ENCODE measurements at places on chromosomes 6 and 20.

DNA sequence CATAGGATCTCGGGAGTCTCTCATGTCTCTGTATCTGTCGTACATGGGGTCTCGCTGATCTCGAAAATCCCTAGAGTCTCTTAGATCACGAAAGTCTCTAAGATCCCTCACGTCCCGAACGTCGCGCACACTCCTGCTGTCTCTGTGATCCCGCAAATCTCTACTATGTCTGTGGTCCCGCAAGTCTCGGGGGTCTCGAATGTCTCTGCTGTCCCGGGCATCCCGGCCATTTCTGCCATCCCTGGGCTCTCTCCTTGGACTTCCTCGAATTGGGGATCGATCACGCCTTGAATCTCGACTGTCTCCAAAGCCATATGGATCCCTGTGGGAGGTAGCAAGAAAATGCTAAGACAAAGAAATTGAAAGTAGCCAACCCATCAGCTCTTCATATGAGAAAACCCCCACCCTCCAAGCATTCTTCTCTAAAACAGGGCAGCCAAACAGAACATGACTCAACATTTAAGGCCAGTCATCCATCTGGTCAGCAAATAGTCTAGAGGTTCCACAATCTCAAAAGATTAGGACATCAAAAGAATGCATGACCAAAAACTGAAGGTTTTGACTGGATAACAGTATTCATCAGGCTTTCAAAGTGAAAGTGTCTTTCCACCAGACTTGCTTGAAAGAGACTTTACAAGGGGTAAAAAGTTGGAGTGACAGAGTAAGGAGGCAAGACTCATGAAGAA, 19.4 kb downstream of the NCOA5 start:
- no peak for DNase-seq
- no peak overlapping the region for H3K4me3 ChIP-seq
- no peak overlapping the region for H3K27ac ChIP-seq
- H3K27me3 ChIP-seq: no peaks in the 10 kb centered on the region
- peaks cover 14% of the 10 kb centered on the region for H3K36me3 ChIP-seq
- H3K4me1 ChIP-seq: no peaks in the 10 kb centered on the region

DNA sequence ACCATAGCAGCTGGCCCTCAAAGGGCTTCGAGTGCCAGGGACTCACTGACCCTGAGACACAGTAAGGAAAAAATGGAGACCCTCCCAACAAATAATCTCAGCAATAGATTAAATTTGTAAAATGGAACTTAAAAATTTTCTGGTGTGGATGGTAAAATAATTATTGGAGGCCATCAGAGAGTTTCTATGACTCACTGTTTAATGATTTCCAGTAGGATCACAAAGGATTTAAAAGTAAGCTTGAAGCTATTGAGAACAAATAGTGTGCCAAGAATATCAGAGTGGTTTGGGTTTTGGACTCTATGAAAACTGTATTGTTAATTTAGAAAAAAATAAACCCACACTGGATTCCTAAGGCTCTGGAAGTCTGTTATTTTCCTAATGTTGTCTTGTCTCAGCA, 115.2 kb upstream of the AKIRIN2 start:
- H3K36me3 ChIP-seq: no peaks in the 10 kb centered on the region
- no peak overlapping the region for H3K27ac ChIP-seq
- no peak overlapping the region for H3K4me3 ChIP-seq
- peaks cover 3% of the 10 kb centered on the region for H3K27me3 ChIP-seq
- DNase-seq: no peak

- H3K36me3 ChIP-seq: no peaks in the 10 kb centered on the region
- peak overlapping the region; percentile 98 for H3K27ac ChIP-seq
- H3K27me3 ChIP-seq: no peaks in the 10 kb centered on the region
- no peak for DNase-seq
- peaks cover 36% of the 10 kb centered on the region for H3K4me1 ChIP-seq
- no peak overlapping the region for H3K4me3 ChIP-seq
Observed at GRCh38 chr6:12336121-12336971, 46.2 kb downstream of the EDN1 start.

- H3K27me3 ChIP-seq: no peaks in the 10 kb centered on the region
- H3K27ac ChIP-seq: no peak overlapping the region
- H3K4me1 ChIP-seq: no peaks in the 10 kb centered on the region
- no peak overlapping the region for H3K4me3 ChIP-seq
- no peak for DNase-seq
- H3K36me3 ChIP-seq: no peaks in the 10 kb centered on the region
Observed at GRCh38 chr6:34920097-34920496, 31.0 kb downstream of the ANKS1A start.

DNA sequence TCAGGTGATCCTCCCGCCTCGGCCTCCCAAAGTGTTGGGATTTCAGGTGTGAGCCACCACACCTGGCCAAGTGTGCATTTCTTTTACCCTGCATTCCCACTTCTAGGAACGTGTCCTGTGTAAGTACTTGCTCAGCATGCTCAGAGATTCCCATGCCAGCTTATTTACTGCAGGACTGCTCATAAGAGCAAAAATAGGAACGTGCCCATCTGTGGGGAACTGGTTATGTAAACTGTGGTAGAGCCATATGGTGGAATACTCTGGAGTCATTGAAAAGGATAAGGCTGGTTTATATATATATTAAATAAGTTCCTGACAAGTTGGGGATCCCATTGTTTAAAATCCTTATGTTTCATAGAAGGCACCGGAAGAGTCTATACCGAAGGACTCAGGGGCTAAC, 38.2 kb upstream of the FANCE start:
- H3K27ac ChIP-seq: no peak overlapping the region
- no peak for DNase-seq
- peaks cover 13% of the 10 kb centered on the region for H3K4me1 ChIP-seq
- no peaks in the 10 kb centered on the region for H3K36me3 ChIP-seq

GRCh38 chr6:147825848-147826247, 317.4 kb downstream of the SAMD5 start:
- no peaks in the 10 kb centered on the region for H3K4me1 ChIP-seq
- DNase-seq: no peak
- H3K36me3 ChIP-seq: no peaks in the 10 kb centered on the region
- no peak overlapping the region for H3K27ac ChIP-seq

DNA sequence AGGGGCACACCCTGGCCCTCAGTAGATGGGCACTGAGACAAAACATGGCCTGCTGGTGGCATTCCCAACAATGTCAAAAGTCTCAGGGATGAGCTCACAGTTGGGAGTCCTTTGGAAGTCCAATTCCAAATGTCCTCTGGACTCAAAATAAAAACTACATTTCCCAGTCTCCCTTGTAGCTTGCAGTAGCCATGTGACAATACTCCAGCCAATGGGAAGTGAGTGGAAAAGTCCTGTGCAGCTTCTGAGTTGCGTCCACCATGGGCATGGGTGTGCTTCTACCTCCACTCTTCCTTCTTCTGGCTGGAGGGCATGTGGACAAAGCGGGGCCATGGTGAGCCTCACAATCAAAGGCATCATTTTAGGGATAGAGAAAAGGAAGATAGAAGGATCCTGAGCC, 5.8 kb upstream of the ADAM33 start:
- no peak overlapping the region for H3K4me3 ChIP-seq
- DNase-seq: no peak
- H3K27ac ChIP-seq: no peak overlapping the region
- no peaks in the 10 kb centered on the region for H3K4me1 ChIP-seq

DNA sequence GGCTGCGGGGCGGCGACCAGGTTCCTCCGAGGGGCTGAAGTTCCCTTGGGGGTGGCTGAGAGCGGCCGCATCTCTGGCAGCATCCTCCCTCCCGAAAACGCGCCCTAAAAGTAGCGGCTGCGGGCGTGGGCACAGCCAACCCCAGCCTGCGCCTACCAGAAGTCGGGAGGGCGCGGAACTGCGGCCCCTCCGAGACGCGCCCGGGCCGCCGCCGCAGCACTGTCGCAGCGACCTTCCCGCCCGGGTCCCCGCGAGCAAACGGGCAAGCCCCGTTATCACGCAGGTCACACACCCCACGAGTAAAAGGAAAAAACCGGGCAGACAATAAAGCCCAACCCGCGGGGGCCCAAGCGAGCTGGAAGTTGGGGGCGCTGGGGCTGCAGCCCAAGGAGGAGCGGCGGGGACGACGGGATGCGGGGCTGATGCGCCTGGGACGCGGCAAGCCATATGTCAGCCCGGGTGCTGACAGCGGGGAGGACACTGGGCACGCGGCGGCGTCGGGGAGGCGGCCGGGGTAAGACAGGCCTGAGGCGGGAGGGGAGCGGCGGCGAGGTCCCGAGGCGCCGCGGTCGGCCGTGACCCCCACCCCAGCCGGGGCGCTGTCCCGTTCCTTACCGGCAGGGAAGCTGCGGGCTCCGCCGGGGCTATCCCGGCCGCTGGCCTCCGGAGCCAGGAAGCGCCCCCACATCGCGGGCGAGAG, 659 bp downstream of the CEP85L start:
- no peak for DNase-seq
- H3K27ac ChIP-seq: peak overlapping the region; percentile 79
- H3K27me3 ChIP-seq: peaks cover 5% of the 10 kb centered on the region
- peaks cover 20% of the 10 kb centered on the region for H3K4me1 ChIP-seq

DNA sequence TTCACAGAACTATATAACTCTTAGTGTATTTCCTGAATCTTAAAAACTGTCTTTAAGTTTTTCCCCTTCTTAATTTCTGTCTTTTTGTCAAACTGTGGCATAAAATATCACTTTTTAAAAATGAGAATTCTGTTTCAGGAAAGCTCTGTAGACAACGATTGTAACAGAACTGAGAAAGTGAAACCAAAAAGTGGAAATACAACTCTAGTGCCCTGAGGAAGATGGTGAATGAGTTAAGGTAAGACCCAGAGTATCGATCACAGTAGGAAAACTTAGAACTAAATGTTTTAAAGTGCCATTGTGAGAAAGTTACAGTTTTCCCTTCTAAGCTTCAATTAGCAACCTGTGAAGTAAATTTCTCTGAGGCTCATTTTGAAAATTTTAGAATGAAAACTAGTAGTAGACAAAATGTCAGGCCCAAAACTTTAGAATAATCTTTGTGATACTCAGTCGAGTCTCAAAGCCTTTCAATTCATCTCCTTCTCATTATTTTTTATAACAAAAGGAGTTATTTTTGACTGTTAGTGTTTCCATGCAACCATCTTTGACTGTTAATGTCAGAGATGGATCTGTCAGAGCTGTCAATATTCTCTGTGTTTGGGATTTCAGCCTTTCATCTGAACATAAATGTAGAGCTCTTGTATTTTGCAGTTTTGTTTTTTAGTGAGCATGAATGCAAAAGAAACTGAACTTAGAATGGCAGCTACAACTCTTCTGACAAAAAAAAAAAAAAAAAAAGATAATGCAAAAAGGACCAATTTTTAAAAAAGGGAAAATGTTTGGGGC, 19.0 kb upstream of the TRDN start:
- H3K27ac ChIP-seq: peak overlapping the region; percentile 53
- H3K27me3 ChIP-seq: no peaks in the 10 kb centered on the region
- no peaks in the 10 kb centered on the region for H3K4me1 ChIP-seq
- H3K4me3 ChIP-seq: peak overlapping the region; percentile 19

- H3K27ac ChIP-seq: no peak overlapping the region
- H3K27me3 ChIP-seq: peaks cover 13% of the 10 kb centered on the region
- no peak for DNase-seq
- no peaks in the 10 kb centered on the region for H3K36me3 ChIP-seq
- no peaks in the 10 kb centered on the region for H3K4me1 ChIP-seq
- H3K4me3 ChIP-seq: no peak overlapping the region
Observed at GRCh38 chr6:14194483-14194882, 76.9 kb downstream of the CD83 start.

DNA sequence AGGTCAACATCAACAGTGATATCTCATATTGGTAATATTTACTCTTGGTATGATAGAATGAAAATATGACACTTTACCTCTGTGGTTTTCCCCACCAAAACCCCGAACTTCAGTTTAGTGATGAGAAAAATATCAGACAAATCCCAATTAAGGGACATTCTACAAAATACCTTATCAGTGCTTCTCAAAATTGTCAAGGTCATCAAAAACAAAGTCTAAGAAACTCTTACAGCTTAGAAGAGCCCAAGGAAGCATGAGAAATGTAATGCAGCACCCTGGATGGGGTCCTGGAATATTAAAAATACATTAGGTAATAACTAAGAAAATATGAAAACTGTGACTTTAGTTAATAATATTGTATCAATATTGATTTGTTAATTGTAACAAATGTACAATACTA, 148.3 kb upstream of the TFAP2D start:
- H3K4me3 ChIP-seq: no peak overlapping the region
- H3K4me1 ChIP-seq: no peaks in the 10 kb centered on the region
- no peaks in the 10 kb centered on the region for H3K36me3 ChIP-seq
- no peak for DNase-seq

DNA sequence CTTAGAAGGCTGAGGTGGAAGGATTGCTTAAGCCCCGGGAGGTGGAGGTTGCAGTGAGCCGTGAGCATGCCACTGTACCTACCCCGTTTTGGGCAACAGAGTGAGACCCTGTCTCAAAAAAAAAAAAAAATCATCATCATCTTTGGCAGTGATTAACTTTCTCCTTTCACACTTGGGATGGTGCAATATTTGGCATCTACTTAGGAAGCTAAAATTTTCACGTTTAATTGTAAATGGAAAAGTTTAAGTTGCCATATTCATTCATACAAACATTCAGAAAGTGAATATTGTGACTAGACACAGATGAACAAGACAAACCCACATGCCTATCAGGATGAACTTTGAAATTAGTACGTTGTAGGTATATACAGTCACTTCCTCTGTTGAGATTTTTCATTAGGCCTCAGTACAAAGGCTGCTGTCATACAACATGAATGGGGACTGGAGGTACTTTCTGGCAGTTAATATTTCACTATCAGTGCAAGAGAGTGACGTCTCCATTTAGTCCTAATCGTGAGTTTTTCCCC, 10.3 kb downstream of the TOP1 start:
- no peak overlapping the region for H3K27ac ChIP-seq
- DNase-seq: no peak

All from Panc1 (cell line).